ENCODE measurements at places on chromosomes 5 and 9.

DNA sequence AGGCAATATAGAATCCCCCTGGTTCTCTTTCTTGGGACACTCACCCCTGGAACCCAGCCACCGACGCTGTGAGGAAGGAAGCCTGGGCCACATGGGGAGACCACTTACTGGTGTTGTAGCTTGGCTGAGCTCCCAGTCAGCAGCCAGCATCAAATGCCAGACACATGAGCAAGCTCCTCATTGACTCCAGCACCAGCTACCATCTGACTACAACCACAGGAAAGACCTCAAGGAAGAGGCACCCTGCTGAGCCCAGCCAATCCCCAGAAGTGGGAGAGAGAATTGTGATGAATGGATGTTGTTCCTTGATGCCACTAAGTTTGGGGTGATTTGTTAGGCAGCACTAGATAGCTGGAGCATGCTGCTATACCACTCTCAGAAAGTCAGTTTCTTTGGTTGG, 36.0 kb downstream of the BNIP1 start:
- no peak for DNase-seq

DNA sequence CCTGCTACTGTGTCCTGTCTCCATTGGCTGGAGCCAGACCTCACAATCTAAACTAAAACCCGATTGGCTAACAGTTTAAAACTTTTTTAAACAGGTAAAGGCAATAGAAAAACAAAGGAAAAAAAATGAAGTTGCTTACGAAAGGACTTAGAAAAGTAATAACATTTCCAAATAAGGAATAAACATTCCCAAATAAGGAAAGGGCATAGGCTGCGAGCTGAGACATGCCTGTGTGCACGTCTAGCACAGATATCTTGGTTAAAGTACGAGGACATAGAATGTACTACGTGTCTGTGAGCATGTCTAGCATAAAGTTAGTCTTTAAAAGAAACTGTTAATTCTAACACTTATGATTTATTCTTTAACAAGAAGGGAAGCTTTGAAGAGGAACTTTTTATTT, 15.3 kb upstream of the FAM120A start:
- no peak for DNase-seq

GRCh38 chr5:63726496-63726895, 235.7 kb downstream of the HTR1A start:
- DNase-seq, result no peak

DNA sequence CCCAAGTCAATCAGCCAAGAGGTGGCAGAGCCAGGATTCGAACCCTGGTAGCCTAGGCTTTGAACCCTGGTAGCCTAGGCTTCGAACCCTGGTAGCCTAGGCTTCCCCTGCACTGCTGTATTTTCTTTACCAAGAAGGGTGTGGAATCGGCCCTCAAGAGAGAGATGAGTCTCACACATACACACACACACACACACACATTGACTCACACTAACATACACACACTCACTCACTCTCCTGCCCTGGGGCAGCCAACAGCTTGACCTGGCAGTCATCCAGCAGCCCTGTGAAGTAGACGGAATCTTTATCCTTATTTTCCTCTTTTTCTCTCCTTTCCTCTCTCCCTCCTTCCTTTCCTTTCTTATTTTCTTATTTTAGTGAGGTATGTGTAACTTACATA, 55.4 kb upstream of the RPL26L1 start:
- no peak for DNase-seq

- no peak for DNase-seq
Observed at GRCh38 chr5:124289130-124289529, 457.3 kb downstream of the ZNF608 start.

DNA sequence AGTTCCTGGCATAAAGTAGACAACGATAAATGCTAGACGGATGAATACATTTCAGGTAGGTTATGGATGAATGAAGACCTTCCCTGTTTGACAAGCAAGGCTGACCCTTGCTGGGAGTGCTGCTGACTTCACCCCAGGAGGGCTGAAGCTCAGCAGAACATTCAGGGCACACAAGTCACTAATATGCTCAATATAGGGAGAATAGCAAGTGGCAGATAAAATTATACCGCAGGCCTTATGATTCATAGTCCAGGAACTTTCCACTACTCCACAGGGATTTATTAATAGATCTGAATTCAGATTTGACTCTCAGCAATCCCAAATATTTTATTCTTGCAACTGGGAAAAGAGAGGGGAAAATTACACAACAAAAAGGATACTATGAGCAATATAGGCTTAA, 38.2 kb upstream of the GRAMD2B start:
- DNase-seq, result no peak
